Upper lobe of left lung (tissue), 6 donors: ENCODE measurements at places on chromosomes 4 and X.

GRCh38 chr4:164177153-164177552, 576.8 kb upstream of the SMIM31 start:
- no peaks in the 10 kb centered on the region for H3K36me3 ChIP-seq
- no peak overlapping the region for H3K4me3 ChIP-seq
- no peak overlapping the region for H3K27ac ChIP-seq
- no peaks in the 10 kb centered on the region for H3K4me1 ChIP-seq
- H3K27me3 ChIP-seq: no peaks in the 10 kb centered on the region

- H3K36me3 ChIP-seq: no peaks in the 10 kb centered on the region
- H3K27ac ChIP-seq: no peak overlapping the region
- no peaks in the 10 kb centered on the region for H3K27me3 ChIP-seq
- no peaks in the 10 kb centered on the region for H3K4me1 ChIP-seq
- no peak overlapping the region for H3K4me3 ChIP-seq
- DNase-seq: no peak
Observed at GRCh38 chrX:22110729-22111494, 78.8 kb downstream of the PHEX start.

DNA sequence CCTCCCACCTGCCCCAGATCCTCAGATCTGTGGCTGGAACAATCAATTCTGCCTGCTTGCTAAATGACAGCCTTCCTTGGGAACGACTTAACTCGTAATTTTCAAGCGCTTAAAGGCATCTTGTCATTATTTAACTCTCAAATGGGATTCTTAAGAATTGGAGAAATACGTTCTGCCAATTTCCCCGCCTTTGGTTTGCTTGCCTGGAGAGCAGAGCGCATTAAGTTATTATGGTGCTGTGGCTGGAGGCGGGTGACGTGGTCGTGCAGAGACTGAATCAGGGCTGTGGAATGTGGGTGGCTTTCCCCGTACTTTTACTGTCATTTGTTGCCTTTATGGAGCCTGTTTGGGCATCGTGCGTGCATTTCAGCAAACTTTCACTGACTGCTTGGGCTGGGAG, 78.9 kb upstream of the PSAPL1 start:
- H3K27me3 ChIP-seq: no peaks in the 10 kb centered on the region
- no peak for DNase-seq
- no peak overlapping the region for H3K27ac ChIP-seq

DNA sequence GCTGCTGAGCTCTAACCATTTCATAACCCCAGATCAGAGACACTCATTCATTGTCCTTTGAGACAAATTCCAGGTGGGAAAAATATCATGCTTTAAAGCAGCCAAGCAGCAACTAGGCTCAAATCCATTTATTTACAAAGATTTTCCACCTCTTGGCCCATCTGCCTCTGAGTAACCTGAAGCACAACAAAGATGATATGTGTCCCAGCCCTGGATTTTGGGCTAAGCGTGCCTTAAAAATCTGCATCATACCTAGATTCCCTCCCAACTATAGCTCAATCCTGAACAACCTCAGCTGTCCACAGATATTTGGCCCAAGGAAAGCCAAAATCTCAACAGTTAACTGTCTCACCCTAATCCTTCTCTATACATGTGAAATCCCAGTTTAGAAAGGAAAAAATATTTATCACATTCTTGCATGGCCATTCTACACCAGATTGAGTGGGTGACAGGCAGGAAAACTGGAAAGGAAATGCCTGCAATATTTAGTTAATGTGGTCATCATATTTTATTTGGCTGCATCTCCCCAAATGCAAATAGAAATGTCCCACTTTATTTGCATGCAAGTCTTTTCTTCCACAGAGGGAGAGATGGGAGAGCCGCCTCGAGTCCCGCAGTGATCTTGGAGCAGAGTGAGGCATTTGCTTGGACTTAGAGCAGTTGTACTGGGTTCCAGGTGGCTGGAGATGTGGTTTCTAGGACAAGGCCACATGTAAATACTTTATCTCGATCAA, 146.4 kb upstream of the EOLA2 start:
- H3K27me3 ChIP-seq: no peaks in the 10 kb centered on the region
- H3K36me3 ChIP-seq: no peaks in the 10 kb centered on the region
- H3K4me1 ChIP-seq: no peaks in the 10 kb centered on the region
- no peak overlapping the region for H3K4me3 ChIP-seq
- no peak overlapping the region for H3K27ac ChIP-seq
- DNase-seq: no peak

DNA sequence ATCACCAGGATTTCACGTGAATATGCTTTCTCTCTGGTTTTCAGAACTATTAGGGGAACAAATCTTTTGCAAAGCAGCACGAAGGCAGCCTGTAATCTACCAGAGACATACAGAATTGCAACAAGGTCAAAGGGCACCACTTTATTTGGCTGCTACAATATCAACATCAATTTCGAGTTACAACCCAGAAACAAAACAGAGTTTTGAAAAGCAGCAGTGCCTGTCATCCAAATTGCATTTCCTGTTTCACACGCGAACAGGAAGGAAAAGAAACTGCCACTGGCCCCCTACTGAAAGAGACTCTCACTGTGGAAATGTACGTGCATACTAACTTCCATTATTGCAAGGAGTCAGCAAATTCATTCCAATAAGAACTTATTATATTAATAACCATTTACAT, 17.1 kb upstream of the C1QTNF7 start:
- peaks cover 8% of the 10 kb centered on the region for H3K4me1 ChIP-seq
- H3K27ac ChIP-seq: peak overlapping the region; percentile 37
- no peak overlapping the region for H3K4me3 ChIP-seq
- no peaks in the 10 kb centered on the region for H3K27me3 ChIP-seq

- H3K4me3 ChIP-seq: no peak overlapping the region
- no peaks in the 10 kb centered on the region for H3K4me1 ChIP-seq
- no peak overlapping the region for H3K27ac ChIP-seq
- H3K27me3 ChIP-seq: no peaks in the 10 kb centered on the region
- DNase-seq: no peak
Observed at GRCh38 chrX:136867518-136867917, 13.0 kb downstream of the RBMX start.

DNA sequence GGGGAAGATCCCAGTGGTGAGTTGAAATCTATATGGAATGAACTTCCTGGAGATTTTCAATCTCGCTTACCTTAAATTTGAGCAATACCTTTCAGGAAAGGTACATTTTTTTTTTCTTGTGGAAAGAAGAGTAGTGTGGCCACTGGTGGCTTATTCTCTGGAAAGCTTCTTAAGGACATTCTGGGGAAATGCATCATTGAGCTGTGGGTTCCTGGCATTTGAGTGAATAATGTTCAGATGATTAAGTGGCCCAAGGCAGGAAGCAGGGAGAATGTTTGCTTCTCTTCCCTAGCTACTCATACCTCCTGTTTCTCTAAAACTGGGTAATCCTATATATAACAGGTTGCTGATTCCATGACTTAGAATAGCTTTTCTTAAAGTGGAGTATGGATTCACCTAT, 31.8 kb downstream of the STAG2 start:
- DNase-seq: no peak
- H3K4me1 ChIP-seq: no peaks in the 10 kb centered on the region
- no peak overlapping the region for H3K4me3 ChIP-seq
- H3K36me3 ChIP-seq: no peaks in the 10 kb centered on the region

- no peak for DNase-seq
- H3K27ac ChIP-seq: no peak overlapping the region
- H3K27me3 ChIP-seq: no peaks in the 10 kb centered on the region
Observed at GRCh38 chr4:114677346-114677979, 78.9 kb downstream of the UGT8 start.

GRCh38 chr4:172485007-172485406, 671.8 kb downstream of the GALNTL6 start:
- no peaks in the 10 kb centered on the region for H3K4me1 ChIP-seq
- no peak overlapping the region for H3K4me3 ChIP-seq
- H3K27ac ChIP-seq: no peak overlapping the region
- no peak for DNase-seq

DNA sequence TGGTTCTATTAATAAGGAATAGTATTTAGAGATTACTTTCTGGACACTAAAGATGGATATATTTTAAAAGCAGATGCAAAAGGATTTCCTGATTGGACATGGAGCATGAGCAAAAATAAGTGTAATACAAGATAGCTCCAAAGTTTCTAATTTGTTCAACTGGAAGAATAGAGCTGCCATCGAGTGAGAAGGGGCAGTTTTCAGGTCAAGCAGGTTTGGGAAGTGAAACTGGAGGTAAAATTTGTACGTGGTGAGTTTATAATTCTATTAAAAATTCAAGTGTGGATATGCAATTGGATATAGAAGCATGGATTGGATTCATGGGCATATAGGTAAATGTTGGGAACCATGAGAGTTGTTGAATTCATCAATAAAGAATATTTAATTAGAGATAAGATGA, 31.8 kb downstream of the PRDM8 start:
- no peak for DNase-seq
- no peaks in the 10 kb centered on the region for H3K36me3 ChIP-seq
- H3K4me3 ChIP-seq: no peak overlapping the region
- H3K4me1 ChIP-seq: no peaks in the 10 kb centered on the region
- no peak overlapping the region for H3K27ac ChIP-seq
- H3K27me3 ChIP-seq: no peaks in the 10 kb centered on the region

DNA sequence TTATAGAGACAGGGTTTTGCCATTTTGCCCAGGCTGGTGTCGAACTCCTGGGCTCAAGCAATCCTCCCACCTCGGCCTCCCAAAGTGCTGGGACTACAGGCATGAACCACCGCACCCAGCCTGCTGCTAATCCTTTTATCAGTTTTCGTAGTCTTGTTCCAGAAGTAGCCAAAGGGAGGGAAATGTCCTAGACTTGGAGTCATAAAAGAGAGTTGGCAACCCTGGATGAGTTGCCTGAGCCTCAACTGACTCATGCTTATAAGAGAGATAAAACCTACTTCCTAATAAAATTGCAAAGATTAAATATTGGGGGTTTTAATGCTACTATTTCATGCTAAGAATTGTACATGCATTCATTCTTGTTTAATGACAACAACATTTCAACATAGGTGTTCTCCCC, 44.3 kb downstream of the CD40LG start:
- no peaks in the 10 kb centered on the region for H3K27me3 ChIP-seq
- H3K4me1 ChIP-seq: no peaks in the 10 kb centered on the region
- H3K4me3 ChIP-seq: no peak overlapping the region
- H3K36me3 ChIP-seq: peaks cover 8% of the 10 kb centered on the region
- no peak for DNase-seq

GRCh38 chr4:78652282-78652876, 100.8 kb downstream of the ANXA3 start:
- H3K36me3 ChIP-seq: no peaks in the 10 kb centered on the region
- H3K27me3 ChIP-seq: no peaks in the 10 kb centered on the region
- H3K4me1 ChIP-seq: peaks cover 29% of the 10 kb centered on the region
- no peak overlapping the region for H3K4me3 ChIP-seq
- no peak overlapping the region for H3K27ac ChIP-seq

- H3K27me3 ChIP-seq: no peaks in the 10 kb centered on the region
- H3K36me3 ChIP-seq: no peaks in the 10 kb centered on the region
- no peak for DNase-seq
- no peaks in the 10 kb centered on the region for H3K4me1 ChIP-seq
- no peak overlapping the region for H3K4me3 ChIP-seq
Observed at GRCh38 chr4:176013476-176014247, 52.0 kb upstream of the WDR17 start.
